ENCODE measurements at places on chromosomes 16 and 17.
A peak's percentile ranks its signal among the peaks of the same experiment; 100 is the strongest.

- peak; percentile 16 for DNase-seq
Measured at GRCh38 chr17:63189082-63189481, 223.0 kb downstream of the TANC2 start.

GRCh38 chr16:53372992-53373871, 61.0 kb upstream of the RBL2 start:
- DNase-seq, result no peak

DNA sequence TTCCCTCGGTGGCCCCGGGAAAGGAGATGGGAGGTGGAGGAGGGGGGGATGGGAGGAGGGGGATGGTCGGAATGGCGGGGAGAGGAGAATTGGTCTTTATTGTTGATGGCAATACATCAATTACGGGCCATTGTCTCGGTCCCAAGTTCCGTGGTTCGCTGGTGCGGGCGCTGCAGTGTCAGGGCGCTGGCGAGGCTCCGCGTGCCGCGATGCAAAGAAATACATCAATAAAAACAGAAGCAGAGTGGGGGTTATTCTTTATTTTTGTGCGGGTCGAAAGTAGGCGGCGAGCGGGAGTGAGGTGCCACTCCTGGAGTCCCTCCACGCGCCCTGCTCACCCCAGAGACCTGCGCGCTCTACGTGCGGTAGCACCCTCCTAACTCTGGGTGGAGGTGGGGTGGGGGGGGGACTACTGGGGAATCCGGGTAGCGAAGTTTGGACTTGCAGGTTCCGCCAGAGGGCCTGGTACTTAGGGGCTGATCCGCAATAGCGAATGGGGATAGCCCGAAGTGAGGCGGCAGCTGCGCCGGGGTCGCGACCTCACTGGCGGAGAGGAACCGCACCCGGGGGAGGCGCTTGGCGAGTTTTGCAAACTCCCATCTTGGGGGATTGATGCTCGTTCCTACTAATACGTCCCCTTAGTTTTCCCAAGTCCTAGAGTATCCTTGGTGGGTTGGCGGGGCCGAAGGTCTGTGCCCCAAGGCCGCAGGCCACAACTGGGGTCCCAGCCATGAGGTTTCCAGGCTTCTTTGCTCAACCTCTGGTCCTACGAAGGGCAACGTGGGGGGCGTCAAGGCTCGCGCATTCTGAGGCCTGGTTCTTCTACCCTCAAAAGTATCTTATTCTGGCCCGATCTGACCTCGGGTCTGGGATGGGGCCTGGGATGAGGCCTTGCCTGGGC, 3.5 kb upstream of the SALL1 start:
- no peak for DNase-seq

- no peak for DNase-seq
Measured at GRCh38 chr16:58086381-58087208, 42.6 kb downstream of the CFAP20 start.

GRCh38 chr16:10552998-10553491, 27.4 kb downstream of the EMP2 start:
- peak; percentile 59 for DNase-seq

GRCh38 chr17:32357615-32358014, 7.7 kb downstream of the ZNF207 start:
- DNase-seq, result peak; percentile 27

GRCh38 chr16:57999971-58000705, at the start of gene ZNF319:
Gene ZNF319 (minus strand): TSS chr16:58000672. CDS start chr16:57998265, 2,407 bp downstream.
- DNase-seq, result peak; percentile 50

- no peak for DNase-seq
Measured at GRCh38 chr16:89584768-89585549, 9.4 kb downstream of the CPNE7 start.

GRCh38 chr16:59573528-59574271, 839.6 kb upstream of the GOT2 start:
- no peak for DNase-seq

DNA sequence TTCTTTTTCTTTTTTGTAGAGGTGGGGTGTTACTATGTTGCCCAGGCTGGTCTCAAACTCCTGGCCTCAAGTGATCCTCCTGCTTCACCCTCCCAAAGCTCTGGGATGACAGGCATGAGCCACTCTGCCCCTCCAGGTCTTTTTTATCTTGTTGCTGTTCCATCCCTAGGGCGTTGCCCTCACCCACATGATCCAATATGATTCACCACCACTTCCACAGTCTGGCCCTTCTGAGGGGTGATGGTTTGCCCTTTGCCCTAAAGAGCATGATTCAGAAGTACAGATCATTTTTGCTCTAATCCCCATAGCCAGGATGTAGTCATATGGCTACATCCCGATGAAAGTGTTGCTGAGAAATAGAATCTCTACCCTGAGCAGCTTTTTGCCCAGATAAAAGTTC, 18.8 kb downstream of the STX4 start:
- peak; percentile 57 for DNase-seq

DNA sequence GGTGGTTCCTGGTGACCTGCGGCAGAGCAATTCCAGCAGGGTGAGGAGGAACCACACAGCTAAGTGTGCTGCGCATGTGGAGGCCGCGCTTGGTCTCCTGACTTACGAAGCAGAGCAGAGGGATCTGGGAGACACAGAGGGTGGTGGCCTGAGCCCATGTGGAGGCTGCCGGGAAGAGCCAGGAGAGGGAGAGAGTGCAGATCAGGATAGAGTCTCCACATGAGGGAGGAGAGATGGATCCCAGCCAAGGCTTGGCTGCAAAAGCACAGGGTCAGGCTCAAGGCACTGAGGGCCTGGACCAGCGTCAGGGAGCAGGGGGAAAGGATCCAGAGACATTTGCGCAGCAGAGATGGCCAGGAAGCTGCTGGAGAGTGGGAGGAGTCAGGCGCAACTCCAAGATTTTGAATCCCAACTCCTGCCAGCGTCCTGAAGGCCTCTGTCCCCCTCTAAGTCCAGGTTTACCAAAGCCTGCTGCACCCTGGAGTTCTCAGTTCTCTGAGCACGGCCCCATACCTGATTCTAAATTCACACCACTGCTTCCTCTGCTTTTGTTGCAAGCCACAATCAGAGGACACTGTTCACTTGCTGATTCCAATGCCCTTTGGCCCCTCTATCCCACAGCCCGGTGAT, 11.3 kb upstream of the MLLT6 start:
- DNase-seq, result no peak

GRCh38 chr16:56637814-56638750, at the start of gene MT1A:
Gene MT1A (plus strand): TSS chr16:56638666. CDS start chr16:56638739, 73 bp downstream.
- peak; percentile 20 for DNase-seq

- no peak for DNase-seq
Measured at GRCh38 chr16:57760357-57761160, 25.0 kb downstream of the KATNB1 start.

DNA sequence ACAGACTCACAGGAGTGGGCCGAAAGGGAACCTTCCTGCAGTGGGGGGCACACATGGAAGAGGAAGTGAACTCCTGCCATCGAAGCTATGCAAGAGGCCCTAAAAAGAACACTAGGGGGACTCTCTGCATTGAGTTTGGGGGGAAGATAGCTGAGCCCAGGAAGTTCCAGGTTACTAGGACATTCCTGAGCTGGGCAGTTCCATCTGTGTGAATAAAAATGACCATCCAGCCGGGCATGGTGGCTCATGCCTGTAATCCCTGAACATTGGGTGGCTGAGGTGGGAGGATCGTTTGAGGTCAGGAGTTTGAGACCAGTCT, 211.8 kb downstream of the ZNF423 start:
- peak; percentile 40 for DNase-seq

- no peak for DNase-seq
Measured at GRCh38 chr16:13084331-13084730, 182.9 kb downstream of the SHISA9 start.

- DNase-seq, result no peak
Measured at GRCh38 chr17:67520916-67521774, 144.1 kb downstream of the PITPNC1 start.

DNA sequence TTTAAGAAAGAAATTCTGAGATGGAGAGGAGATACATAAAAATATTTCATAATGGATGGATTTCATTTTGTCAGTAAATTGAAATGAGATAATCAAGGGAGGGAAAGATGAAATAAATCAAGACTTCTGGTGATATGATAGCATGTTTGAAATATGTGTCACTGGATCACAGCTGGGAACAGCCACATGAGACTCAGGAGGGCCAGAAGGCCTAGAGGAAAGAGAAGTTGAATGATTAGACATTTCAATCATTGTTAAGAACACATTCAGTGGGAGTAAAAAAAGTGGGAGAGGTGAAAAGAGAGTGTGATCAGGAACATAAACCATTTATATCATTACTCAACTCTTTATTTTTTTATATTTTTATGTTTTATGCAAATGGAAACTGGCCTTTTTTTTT, 933.4 kb downstream of the KCNJ2 start:
- no peak for DNase-seq

GRCh38 chr16:84511180-84511800, 6.8 kb upstream of the MEAK7 start:
- DNase-seq, result peak; percentile 88

DNA sequence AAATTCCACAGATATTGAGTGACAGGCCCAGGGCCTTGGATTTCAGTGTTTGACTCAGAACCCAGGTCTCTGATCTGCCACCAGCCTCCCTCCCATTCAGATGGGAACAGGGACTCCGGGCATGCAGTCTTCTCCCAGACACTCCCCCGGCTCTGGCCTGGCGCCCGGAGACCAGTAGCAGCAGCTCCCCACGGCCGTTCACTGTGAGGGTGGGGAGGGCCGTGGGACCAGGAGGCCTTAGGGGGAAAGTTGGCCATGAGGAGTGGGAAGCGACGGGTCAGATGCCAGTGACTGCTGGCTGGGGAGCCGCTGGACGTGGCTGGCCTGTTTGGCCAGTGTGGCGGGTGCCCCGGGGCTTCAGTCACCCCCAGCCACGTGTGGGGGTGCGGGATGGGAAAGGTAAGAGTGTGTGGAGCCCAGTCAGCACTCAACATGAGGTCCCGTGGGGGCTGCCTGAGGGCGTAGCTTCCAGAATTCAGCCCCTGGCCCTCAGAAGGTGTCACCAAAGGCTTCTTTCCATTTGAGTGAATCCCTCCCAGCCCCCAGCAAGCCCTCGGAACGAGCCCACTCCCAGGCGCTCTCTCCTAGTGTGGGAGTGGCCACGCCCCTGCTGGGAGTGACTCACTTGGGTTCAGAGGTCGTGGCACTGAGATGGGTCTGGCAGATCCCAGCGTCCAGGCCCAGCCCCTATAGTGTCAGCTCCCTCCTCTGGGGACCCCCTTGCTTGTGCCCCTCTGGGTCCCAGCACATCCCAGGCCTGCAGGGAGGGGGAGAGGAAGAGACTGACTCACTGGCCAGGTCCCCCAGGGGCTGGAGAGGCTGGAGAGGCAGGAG, 309.4 kb downstream of the SEC14L1 start:
- no peak for DNase-seq

GRCh38 chr16:66275775-66276428, 90.6 kb upstream of the CDH5 start:
- DNase-seq, result peak; percentile 70

GRCh38 chr17:33561569-33562334, 268.7 kb upstream of the ASIC2 start:
- DNase-seq, result no peak

GRCh38 chr16:71722801-71723536, 1.5 kb downstream of the PHLPP2 start:
- peak; percentile 75 for DNase-seq

DNA sequence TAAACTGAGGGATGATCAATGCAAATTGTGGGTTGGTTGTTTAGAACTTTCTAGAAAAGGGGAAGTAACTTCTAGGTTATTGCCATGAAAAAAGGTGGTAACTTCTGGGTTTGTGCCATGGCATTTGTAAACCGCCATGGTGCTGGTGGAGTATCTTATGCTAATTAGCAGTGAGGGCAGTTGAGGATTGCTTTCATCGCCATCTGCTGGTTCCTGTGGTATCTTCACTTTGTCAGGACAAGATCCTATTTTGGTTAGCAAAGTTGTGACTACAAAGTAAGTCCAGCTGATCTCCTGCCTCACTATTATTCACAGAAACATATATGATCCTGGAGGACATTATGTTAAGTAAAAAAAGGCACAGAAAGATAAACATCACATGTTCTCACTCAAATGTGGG, 1332.3 kb downstream of the CDH11 start:
- DNase-seq, result peak; percentile 7

GRCh38 chr17:8151641-8152111, 528 bp downstream of the PER1 start:
- DNase-seq, result peak; percentile 66

DNA sequence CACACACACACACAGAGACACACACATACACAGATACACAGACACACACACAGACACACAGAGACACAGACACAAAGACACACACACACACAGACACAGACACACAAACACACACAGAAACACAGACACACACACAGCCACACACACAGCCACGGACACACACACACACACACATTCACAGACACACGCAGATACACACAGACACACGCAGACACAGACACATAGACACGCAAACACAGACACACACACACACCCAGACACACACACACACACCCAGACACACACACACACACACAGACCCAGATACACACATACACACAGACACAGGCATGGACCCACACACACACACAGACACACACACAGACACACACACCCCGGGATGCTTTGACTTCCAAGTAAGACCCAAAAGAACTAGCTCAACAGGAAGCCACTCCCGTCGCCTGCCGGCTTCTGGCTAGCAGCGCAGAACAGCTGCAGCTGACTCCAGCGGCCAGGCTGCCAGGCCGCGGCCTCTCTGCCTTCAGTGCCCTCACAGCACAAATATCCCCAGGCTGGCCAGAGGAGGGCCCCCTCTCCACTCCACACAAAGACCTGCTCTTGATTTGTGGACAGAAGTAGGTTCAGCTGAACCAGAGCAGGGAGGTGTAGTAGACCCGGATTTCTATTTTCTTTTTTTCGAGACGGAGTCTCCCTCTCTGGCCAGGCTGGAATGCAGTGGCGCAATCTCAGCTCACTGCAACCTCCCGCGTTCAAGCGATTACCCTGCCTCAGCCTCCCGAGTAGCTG, 6.0 kb upstream of the CHRNE start:
- peak; percentile 96 for DNase-seq

DNA sequence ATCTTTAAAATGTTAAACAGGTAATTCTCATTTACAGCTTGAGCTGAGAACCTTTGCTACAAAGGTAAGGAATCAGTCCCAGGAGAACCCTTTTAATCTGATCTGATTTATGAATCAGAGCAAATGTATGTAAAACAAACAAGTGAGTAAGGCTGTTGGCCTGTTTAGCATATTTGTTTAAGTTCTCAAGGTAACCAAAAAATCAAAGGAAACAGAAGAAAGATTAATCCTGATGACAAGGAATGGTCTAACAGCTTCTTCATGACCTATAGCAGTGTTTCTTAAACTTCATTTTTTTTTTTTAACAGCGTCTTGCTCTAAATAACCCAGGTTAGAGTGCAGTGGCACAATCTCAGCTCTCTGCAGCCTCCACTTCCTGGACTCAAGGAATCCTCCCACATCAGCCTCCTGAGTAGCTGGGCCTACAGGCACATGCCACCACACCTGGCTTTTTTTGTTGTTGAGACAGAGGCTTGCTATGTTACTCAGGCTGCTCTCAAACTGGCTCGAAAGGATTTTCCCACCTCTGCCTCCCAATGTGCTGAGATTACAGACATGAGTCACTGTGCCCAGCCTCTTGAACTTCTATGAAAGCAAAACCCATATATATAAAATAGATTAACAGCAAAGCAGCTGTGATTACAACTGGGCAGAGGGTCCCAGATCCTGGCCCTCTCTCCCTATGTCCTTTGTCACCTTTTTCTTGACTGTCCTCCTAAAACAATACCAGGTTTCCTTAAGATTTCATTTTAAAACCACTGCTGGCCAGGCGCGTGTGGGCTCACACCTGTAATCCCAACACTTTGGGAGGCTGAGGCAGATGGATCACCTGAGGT, 5.1 kb upstream of the JPT1 start:
- DNase-seq, result no peak

Measured in hematopoietic multipotent progenitor cell treated with erythropoietin and hydrocortisone succinate and interleukin-3 and kit ligand, for 4 days (in vitro differentiated cells).